Stimulated activated CD8-positive, alpha-beta memory T cell treated with anti-CD3 and anti-CD28 coated beads, Interleukin-12 subunit alpha, Interleukin-12 subunit beta, amount 100 ng/mL, for 4 hours (primary cell): ENCODE measurements at places on chromosomes 4 and X.

- no peak for DNase-seq
Observed at GRCh38 chr4:33052241-33052640, 2332.1 kb downstream of the PCDH7 start.

DNA sequence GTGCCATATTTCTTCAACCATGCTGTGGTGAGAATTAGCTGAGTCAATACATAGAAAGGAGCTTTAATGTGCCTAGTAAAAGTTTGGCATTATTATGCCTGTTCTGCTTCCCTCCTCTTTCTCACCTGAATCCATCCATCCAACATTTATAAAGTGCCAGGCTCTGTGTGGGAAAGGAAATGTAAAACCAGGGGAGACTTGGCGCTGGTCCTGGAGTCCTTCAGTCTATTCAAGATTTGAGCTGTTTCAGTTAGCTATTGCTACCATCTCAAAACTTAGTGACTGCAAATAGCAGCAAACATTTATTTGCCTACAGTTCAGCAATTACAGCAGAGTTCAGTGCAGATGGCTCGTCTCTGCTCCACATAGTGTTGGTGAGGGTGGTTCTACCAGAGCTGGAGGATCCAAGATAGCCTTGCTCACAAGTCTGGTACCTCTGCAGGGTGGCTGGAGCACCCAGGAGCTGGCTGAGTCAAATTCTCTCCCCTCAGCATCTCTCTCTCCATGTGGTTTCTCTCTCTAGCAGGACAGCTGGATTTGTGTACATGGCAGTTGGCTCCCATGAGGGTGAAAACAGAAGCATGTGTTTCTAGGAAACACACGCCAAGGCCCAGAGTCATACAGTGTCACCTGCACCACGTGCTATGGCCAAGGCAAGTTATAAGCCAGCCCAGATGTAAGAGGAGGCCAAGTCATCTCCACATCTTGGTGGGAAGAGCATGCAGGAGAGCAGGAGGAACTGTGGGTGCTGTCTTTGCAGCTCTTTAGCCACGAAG is 77.3 kb downstream of the FHDC1 start:
- no peak for DNase-seq

DNA sequence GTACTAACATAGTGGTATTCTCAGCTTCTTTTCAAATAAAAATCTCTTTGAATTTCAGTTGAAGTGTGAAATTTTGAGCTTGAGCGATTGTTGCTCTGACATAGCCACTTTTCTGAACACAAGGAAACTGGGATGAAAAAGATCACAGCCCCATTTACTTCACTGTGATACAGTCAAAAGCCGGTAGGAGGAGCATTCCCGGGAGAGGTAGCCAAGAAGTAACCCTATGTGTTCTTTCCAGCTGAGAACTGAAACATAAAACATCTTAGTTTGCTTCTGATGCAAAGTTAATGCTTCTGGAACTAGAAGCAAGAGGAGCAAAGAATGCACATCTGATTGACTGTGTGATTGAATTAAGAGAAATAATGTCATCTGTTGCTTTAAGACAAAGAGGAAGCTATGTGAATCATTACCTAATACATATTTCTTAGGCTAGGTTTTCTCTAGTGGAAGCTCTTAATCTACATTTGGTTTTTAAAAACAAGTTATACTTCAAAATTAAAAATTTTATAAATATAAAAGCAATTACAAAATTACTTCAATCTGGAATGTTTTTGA is 88.3 kb upstream of the UNC5C start:
- no peak for DNase-seq

DNA sequence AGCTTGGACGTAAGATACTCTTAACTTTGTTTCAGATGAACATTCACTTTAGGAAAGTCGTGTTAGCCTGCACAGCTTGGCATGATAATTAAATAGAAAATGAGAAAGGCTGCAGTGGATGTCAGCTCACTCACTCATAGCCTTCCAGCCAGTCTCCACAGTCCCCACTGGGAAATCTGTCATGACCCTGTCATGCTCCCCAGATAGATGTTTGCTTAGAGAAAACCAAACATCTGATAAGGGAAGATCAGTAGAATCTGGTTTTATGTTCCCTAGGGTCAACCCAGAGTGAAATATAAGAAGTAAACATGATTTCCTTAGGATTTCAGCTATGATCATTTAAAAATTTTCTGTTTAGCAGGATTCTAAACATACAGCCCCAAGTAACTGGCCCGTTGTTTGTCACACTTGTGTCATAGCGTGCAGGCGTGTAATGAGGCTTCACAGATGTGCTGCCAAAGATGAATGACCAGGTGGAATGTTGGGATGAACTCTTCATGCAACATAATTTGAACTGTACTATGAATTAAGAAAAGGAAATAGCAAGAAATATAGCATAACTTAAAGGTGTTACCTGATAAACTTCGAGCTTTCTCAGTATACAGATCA is 180.1 kb downstream of the BANK1 start:
- no peak for DNase-seq

GRCh38 chrX:19955306-19955705 is 35.6 kb downstream of the BCLAF3 start:
- no peak for DNase-seq

DNA sequence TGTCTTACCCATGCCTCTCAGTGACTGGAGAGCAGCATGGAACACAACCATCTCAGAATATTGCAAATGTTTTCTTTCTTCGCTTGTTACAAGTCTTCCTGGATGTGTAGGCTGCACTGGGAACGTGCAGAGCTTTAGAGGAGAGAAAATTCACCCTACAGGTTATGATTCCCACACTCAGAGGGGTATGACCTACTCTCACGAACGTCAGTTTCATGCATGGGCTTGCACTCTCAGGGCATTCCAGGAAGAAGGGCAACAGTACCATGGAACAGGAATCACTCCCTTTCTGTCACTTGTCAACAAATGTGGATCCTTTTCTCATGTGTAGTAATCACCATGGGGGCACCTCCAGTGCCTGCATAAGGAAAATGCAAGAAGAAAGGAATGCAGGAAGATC is 75.8 kb downstream of the NBDY start:
- DNase-seq: no peak

- DNase-seq: no peak
Observed at GRCh38 chr4:93751411-93751810, 77.1 kb upstream of the ATOH1 start.

GRCh38 chrX:118961866-118962560 is 12.4 kb upstream of the LONRF3 start:
- DNase-seq: no peak

GRCh38 chr4:76401654-76402053 is 19.3 kb downstream of the CCDC158 start:
- DNase-seq: no peak

DNA sequence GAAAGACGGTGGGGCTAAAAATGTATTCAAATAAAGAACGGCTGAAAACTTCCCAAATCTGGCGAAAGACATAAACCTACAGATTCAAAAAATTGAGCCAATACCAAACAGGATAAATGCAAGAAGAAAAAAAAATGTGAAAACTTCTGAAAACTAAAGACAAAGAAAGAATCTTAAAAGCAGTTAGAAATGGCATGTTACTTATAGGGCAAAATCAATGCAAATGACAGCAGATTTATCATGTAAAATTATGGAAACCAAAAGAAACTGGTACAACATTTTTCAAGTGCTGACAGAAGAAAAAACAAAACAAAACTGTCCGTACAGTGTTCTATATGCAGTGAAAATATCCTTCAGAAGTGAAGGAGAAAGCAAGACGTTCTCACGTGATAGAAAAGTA is 239.0 kb downstream of the PDGFC start:
- no peak for DNase-seq

- DNase-seq: no peak
Observed at GRCh38 chr4:114728426-114728825, 129.8 kb downstream of the UGT8 start.

GRCh38 chr4:57633212-57633859 is 523.2 kb upstream of the IGFBP7 start:
- DNase-seq: no peak
